ENCODE measurements at places on chromosomes 1 and 21.

DNA sequence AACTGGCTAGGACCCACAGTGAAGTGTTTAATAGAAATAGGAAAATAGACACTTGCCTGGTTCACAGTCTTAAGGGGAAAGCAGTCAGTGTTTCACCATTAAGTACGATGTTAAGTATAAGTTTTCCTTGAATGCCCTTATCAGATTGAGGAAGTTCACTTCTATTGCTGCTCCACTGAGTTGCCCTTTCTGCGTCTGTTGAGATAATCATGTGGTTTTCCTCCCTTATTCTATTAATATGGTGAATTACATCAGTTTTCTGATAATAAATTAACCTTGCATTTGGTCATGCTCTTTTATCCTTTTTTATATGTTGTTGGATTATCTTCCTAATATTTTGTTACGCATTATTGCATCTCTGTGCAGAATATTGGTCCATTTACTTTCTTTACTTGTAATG, 21.4 kb downstream of the UTS2 start:
- no peak for DNase-seq

DNA sequence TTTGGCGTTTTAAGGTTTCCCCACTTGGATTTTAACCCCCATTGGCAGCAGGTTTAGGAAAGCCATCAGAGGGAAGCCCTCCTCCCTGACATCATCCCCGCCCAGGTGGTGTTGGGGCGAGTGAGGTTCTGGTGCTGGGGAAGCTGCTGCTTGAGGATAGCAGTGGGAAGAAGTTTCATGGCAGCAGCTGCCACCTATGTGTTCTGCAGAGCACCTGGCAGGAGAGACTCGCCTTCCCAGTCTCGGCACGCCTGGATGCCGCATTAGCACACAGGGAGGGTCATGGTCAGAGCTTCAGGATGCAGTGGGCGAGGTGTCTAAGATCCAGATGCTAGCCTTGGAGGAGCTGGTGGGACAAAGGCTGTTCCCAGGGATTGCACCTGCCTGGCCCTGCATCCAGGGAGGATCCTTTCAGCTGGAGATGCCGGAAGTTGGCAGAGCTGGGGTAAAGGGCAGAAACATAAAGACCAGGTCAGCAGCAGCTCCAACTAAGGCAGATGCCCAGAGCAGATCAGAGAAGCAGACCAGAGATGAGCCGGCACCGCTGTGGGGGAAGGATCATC, 33.9 kb downstream of the ABCG1 start:
- no peak for DNase-seq

- no peak for DNase-seq
These were observed 9.5 kb upstream of the BTG2 start for GRCh38 chr1:203295796-203296195.

DNA sequence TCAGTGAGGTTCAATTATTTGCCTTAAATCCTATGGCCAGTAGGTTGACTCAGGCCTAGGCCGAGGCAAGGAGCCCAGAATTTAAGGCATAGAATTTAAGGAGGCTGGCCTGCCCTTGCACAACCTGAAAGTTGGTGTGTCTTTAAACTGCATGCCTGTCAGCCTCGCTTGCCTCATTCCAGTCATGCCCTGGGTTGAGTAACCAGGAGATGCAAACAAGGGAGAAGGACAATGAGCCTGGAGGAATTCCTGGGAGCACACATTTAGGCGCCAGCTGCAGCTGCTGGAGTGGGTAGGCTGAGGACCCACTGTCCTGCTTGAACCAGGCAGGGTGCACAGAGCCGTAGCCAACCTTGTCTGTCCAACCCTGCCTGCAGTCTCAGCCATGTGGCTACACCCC, 11.7 kb downstream of the CD2 start:
- DNase-seq = no peak

GRCh38 chr1:84884671-84885389, 8.2 kb downstream of the LPAR3 start:
- DNase-seq = no peak

GRCh38 chr1:19621274-19621950, 22.7 kb upstream of the NBL1 start:
- DNase-seq = no peak

- DNase-seq = no peak
These were observed 77.6 kb downstream of the CLIC4 start for GRCh38 chr1:24822887-24823286.

DNA sequence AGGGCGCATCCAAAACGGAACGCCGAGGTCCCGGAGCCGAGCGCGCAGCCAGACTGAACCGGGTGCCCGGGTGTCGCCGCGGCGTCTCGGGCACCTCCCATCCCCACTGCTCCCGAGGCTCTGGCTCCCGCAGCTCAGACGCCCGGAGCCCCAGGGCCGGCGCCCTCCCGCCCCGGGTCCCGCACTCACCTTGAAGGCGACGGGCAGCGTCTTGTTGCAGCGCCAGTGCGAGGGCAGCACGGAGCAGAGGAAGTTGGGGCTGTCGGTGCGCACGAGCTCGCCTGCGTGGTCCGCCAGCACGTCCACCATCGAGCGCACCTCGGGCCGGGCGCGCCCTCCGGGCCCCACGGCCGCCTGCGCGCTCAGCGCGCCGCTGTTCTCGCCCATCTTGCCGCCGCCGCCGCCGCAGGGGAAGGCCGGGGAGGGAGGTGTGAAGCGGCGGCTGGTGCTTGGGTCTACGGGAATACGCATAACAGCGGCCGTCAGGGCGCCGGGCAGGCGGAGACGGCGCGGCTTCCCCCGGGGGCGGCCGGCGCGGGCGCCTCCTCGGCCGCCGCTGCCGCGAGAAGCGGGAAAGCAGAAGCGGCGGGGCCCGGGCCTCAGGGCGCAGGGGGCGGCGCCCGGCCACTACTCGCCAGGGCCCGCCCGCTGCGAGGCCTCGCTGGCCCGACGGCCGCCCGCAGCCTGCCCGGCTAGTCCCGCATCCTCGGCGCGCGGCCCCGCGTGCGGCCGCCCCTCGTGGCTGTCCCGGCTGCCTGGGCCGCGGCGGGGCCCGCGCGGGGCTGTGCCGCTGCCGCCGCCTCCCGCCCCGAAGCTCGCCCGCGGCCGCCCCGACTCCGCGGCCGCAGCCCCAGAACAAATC, 447 bp downstream of the RUNX3 start:
- peak; percentile 51 for DNase-seq

- DNase-seq = no peak
These were observed 1.5 kb upstream of the RASSF5 start for GRCh38 chr1:206505702-206506355.

DNA sequence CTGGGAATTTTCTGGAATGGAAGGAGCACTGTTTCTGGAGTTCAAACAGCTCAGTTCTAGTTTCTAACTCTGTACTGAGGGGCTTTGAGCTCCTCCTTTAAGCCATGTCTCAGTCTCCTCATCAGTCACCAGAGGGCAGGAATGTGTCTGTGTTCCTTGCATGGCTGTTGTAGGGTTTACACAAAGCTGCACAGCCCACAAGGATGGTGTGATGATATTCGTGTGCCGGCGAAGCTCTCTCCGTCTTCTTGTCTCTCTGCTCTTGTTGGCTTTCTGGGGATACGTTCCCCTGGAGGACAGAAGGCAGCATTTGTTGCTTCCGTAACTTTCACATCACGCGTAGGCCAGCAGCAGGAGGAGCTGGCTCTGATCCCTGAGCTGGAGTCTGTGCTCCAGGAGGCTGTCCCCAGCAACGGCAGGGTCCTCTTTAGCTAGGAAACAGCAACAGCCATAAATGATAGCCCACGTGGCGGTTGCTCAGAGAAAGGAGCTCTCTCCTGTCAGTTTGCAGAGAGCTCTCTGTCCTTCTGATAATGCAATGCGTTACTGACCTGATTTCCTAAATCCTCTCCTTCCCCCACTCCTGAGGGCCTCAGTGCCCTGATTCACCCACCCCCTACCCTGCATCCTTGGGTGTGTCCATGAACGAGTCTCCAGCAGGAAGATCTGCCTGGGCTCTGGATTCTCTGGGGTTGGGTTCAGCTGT, 189.2 kb upstream of the VAMP3 start:
- DNase-seq = no peak

DNA sequence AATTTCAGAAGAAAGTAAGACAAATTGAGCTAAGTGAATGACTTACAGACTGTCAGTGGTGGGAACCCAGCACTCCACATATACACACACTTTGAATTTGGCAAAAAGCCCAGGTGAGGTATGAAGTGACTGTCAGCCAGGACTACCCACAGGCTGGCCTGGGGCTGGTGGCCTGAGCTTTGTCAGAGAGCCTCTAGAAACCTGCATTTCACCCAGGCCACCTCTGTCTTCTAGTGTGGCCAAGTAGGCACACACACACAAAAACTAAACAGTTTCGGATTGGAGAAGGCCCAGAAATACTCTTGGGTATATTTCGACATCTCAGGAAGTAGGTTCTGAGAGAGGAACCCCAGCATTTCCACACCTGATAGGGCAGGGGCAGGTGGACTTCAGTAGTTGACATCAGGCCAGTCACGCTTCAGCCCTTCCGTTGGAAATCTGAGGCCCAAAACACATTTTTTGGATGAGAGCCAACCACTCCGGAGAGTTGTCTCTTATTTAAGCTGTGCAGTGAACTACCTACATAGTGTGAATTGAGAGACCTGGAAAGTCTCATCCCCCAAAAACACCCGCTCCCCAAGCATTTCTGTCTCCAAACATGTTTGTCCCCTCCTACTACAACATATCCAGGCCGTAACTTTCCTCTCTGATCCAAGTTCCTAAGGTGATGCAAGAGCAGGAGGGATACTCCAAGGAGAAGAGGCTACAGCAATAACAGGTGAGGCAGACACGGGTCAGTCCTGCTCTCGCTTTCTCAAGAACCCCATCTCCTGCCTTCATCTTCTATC, 167.2 kb upstream of the PROX1 start:
- peak; percentile 3 for DNase-seq

DNA sequence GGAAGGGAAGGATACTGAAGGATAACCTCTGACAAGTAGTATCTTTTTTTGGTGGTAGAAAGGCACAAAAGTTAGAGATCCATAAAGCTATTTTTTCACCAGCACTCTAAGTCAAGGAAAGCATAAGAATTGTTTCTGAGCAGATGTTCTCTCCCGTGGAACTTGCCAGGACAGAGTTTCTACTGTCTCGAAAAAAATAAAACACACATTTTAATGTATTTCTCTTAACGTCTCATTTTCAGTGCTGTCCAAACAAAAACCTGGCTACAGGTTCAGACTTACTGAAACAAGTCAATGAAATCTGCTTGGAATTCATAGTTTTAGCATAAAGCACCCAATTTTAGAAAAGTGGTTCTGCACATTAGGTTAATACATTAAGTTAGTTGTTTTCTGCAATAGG, 338.3 kb downstream of the LTN1 start:
- DNase-seq = no peak

DNA sequence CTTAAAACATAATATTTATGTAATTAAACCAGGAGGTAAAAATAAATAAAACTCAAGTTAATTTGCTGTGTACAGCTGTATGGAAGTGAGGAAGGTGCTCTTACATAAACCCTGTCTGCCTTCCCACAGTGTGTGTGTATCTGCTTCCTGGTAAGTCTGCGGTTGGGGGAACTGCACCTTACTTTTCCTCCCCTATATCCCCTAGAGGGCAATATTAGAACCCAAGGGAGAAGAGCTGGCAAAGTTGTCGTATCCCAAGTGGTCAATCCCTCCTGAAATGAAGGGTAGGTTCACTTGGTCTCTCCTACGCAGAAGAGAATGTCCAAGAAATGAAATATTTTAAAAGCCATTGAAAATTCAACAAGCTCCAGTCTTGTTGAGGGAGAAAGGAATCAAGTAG, 17.8 kb upstream of the JAK1 start:
- DNase-seq = no peak

GRCh38 chr1:93353286-93353685, 7.6 kb downstream of the DR1 start:
- DNase-seq = no peak

GRCh38 chr1:214208460-214208859, 72.5 kb upstream of the SMYD2 start:
- no peak for DNase-seq

DNA sequence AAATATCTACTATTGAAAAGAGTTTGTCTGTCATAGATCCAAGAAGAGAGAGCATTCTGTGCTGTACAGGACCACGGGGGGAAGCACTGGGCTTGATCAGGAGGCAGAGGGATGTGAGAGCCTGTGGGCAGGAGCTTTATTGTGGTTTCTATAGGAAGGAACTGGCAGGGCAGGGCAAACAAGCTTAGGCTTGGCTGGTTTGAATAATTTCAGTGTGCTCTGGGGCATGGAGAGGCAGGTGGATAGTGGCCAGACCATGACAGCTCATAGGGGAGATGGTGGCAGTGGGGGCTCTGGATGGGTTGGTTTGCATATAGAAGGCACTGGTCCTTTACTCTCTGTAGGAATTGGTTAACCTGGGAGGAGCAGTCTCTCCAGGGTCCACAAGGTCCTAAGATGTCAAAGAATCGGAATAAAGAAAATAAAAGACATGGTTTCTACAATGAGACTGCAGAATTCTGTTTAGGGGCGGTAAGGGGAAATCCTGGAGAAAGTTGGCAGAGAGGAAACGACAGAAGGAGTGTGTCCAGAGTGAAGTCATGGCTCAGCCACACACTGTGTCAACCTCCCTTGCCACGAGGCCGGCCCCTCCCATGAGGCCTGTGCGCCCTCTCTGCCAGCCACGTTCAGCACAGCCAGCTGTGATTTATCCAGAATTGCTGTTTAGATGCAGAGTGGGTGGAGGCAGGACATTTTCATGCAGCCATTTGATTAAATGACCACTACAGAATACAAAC, 81.7 kb upstream of the PGBD5 start:
- DNase-seq = no peak

DNA sequence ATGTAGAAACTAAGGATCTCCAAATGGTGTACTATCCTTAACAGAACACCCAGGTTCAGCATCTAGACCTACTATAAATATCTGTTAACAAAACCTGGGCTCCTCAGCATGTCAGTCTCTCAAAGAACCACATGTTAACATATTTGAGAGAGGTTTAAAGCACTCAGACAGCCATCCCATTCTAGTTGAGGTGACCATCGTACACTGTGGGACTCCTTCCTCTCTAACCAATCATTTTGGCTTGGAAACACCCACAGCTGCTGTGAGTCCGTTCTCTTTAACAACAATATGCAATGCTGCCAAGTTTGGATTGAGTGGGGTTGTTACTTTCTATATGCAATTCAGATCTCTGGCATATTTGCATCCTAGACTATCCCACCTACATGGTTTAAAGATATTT, 105.8 kb downstream of the MRPL39 start:
- no peak for DNase-seq

DNA sequence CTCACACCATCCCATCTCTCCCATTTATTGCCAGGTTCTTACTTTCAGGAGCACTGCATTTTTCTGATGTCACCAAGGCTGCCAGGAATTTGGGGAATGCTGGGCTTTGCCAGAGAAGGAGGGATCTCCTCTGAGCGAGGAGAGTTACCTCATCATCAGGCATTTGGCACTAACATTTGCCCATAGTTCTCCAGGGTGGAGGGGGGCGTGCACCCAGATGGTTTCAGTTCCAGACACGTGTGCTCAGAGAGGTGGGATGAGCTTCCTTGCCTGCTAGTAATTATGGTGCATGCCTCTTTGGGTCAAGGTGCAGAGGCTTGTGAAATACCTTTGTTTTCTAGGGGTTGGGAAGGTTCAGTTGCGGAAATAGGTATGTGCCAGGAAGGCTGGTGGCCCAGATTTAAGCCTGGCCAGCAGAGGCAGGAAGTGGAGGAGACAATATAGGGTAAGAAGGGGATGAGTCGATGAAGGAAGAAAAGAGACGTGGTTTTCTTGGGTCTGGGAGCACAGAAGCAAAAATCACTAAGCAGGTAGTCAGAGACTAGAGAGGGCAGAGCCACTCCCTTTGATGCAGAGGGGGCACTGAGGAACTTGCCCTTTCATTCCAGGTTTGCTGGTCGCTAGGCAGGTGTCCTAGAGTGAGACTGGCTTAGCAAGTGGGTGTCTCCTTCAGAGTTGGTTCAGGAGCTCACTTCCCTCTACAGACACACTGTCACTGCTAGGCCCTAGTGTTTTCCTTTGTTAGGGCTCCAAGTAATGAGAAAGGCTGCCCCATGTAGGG, 7.2 kb downstream of the TUFT1 start:
- DNase-seq = no peak
